ENCODE measurements at places on chromosomes 2 and 18.

DNA sequence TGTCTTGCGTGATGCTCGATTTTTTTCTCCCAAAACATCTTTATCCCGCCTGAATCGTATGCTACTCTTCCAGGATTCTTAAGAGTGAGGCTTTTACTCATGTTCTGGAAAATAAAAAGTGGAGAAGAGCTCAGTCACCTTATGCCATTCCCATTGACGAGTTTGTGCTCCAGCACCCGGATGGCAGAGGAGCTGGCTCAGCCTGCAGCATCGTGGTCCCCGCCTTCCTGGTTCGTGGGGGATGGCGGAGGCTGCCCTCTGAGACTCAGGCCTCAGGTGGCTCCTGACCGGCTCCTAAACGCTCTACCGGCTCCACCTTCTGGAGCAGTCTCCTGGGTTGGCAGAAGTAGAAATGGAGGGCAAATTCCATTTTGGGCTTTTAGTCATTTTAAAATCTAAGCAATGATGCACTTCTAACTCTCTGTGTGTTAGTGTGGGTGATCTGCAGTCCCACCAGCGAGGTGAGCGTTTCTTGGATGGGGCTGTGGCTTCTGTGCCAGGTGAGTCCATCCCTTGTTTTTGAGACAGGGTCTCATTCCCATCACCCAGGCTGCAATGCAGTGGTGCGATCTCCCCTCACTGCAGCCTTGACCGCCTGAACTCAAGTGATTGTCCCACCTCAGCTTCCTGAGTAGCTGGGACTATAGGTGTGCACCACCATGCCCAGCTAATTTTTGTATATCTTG is 27.8 kb downstream of the RTP5 start:
- DNase-seq, result peak; percentile 8

GRCh38 chr18:36477776-36478175 is 180.3 kb downstream of the FHOD3 start:
- DNase-seq, result no peak

DNA sequence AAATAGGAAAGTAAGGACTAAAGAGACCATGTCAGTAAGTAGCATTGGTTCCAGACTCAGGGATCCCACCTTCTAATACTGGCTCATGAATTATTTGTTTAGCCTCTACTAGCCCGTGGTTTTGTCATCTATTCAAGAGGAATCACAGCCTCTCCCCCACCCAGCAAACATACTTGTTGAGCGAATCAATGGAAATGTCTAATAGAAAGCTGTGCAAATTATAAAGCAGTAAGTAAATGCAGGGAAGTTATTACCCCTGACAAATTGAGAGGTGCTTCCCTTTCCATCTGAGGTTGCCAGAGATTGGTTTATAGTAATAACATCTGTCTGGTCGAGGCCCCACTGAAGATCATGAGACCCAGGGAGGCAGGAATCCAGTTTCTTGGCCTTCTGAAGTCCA is 219.3 kb upstream of the OSR1 start:
- no peak for DNase-seq

DNA sequence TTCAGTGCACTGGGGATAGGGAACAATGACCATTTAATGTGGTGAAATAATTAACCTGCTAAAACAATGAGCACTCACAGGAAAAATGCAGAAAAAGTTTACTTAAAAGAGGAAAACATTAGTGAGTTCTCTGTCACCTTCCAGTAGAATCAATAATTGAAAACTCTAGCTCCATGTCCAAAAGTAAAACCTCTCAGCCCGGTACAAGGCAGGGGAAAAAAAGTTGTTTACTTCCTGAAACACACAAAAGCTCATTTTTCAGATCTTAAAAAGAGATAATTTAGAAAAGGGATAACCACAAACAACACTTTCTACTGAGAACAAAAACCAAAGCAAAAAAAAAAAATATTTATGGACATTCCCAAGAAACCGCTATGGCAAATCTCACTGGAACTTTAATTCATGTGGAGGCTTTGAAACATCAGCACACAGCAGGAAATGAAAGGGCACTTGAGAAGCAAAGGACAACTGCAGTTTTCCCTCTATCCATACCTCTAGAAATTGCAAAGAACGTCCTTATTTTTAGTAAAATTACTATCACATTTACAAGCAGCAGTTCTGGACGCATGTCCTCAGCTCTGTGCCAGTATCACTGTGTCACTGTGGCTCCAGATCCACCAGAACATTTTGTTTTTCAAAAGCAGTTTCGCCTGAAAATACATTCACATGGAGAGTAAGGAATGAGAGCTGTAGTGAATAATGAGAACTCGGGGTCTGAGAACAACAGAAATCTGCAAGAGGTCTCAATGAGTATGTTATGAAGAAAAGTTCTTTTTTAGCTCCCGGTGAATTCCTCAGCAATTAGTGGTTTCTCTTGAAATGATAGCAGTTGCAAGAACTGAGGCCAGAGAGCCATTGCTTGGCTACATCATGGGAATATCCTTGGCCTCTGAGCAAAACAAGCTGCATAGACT is 44.7 kb upstream of the DNAH7 start:
- no peak for DNase-seq

- no peak for DNase-seq
Observed at GRCh38 chr2:220469201-220469600, 841.8 kb downstream of the SLC4A3 start.

DNA sequence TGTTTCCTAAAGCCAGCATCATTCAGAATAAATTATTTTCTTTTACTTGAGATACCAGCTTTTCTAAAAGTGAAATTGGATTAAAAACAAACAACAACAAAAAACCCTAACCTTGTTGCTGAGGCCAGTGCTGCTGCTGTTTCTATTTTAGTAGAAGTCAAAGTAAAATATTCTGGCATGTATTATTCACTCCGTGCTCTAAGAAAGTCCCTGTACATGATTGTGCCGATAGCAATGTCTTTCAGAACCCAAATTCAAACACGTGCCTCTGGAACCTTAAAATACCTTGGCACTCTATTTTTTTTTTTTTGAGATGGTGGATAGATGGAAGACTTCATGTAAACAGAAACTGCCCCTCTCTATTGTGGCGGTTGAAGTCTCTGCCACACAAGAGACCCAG is 43.7 kb downstream of the TANC1 start:
- no peak for DNase-seq

- DNase-seq, result no peak
Observed at GRCh38 chr2:106115250-106115649, 78.9 kb downstream of the UXS1 start.

DNA sequence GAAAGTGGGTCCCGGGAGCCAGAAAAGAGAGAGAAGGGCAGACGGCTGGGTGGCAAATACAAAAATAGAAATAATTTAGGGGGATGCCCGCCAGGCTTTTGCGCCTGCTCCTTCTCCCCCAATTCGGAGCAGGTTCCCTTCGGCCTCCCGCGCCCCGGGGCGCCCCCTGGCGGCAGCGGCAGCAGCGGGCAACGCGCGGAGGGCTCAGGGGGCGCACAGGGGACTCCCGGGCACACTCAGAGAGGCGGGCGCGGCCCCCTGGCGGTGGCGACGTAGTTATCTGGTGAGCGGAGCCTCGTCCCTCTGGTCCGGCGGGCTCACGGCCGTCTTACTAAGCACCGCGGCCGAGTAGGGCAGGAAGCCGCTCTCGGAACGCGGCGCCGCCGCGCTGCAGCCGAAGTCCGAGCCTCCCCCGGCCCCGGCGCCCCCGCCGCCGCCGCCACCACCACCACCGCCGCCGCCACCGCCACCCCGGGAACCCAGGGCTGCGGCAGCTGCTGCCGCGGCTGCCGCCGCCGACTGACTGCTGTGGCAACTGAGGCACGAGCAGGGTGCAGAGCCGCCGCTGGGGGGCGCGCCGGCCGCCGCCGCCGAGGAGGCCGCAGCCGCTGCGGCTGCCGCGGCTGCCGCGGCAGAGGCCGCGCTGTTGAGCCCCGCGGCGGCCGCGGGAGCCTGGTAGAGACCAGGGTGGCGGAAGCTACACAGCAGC is 3.8 kb downstream of the EVX2 start:
- no peak for DNase-seq

- no peak for DNase-seq
Observed at GRCh38 chr2:58035352-58035751, 11.3 kb upstream of the VRK2 start.

GRCh38 chr2:31324016-31324633 is 90.2 kb downstream of the EHD3 start:
- no peak for DNase-seq

DNA sequence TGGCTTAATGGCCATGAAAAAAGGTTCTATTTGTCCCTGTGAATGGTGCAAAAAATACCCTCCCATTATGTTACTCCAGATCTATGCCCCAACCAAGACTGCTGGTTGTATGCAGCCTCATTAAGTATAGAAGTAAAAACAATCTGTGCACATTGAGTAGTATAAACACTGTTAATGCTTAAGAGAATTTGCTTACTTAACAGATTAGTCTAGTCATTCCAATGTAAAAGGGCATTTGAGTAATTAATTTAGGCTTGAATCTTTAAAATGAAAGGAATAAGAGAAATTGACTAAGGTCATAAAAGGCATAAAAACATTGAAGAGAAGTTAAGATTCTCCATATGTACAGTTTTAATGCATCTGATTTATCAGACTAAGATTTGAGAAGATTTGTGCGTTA is 51.2 kb downstream of the FAM124B start:
- no peak for DNase-seq

DNA sequence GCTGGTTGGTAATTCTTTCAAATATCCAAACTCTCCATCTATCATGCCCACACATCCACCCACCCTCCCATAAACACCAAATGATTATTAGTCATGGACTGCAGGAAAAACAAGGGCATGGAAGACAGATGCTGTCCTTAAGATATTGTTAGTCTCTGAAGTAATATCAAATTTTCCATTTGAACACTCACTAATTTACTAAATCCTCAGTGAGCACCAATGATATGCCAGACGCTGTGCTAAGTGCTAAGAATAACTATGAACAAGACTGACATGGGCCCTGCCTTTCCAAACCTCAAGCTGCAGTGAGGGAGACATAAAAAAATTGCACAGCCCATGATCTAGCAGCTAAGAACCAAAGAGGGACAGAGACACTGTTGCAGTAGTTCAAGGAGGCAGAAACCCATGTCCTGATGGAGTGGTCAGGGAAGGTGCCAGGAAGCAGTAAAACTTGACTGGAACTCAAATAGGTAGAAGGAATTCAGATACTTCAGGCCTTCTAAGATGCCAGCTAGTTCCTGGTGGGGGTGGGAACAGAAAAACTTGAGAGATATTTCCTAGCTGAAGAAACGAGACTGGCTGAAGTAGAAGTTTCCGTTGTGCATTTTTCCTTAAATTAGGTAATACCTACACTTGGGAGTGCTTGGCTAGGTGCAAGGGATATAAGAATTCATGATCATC is 182.1 kb downstream of the OSR1 start:
- DNase-seq, result no peak

DNA sequence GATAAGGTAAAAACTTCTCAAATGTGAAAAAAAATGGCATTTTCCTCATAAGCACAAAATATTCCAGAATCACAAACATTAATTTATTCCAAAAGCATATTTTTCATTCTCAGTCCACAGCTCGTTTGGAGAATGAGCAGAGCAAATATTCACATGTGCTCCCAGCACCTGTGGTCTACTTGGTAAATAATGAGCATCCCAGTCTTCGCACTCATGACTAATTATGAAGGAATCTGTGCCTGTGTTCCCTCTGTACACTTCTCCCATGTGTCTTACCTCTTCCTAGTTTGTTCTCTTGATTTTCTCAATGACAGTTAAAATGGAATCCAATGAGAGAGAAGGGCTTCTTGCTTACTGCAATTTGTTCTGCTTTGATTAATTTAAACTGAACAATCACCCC is 671.0 kb upstream of the SOX11 start:
- no peak for DNase-seq

GRCh38 chr2:236767941-236768340 is 198.3 kb downstream of the ACKR3 start:
- DNase-seq, result no peak

GRCh38 chr2:102061286-102061699 is 69.5 kb downstream of the IL1R2 start:
- no peak for DNase-seq

DNA sequence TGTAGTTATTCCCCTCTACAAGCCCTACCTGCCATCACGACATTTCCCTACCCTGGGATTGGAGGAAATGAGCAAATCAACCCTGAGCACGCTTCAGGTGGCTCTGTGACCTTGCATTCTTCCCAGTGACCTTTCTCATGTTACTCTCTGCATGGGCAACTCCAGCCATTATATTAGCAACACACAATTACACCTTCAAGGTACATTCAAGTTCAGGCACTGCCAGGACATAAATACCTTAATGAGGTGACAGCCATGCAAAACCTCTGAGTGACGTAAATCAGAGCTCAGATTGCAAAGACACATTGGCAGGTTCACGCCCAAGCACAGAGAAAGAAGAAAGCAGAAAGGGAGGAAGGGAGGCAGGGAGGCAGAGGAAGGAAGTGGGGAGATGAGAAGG is 68.7 kb upstream of the ALK start:
- DNase-seq, result no peak

DNA sequence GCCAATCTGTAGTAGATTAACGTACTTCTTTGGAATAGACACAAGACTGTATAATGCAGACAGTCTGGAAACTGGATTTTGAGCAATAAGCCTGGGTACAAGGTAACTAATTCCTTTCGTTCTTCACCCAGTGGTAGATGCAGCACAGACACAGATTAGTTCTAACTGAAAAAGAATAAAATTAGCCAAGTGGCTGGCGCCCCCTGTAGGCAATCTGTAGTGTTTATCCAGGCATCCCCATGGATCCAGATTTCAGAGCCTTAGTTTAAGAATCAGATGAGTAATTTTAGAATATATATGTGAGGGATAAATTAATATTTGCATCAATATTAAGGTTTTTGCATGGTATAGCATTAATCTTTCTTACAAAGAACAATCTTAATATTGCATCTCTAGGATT is 563.9 kb downstream of the DCC start:
- DNase-seq, result peak; percentile 20

- no peak for DNase-seq
Observed at GRCh38 chr2:45771261-45771660, 119.8 kb downstream of the PRKCE start.

DNA sequence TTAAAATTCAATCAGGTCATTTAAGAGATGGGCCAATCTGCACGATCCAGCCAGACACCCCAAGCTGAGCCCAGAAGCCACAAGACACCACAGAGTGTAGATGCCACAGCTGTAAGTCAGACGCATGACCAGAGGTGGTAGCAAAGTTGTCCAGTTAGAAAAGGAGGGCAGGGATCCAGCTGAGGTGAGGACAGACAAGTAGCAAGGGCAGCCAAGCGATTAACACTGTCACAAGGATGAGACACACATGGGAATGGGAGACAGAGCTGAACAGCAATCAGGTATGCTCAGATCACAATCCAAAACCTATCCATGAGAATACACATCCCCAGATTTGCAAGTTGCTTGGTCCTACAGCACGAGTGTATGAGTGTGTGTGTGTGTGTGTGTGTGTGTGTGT is 143.4 kb upstream of the STK17B start:
- no peak for DNase-seq
